ENCODE measurements at places on chromosomes 3 and 15.

GRCh38 chr3:114624571-114625181 lies 330.8 kb downstream of the TIGIT start:
- no peak for DNase-seq

DNA sequence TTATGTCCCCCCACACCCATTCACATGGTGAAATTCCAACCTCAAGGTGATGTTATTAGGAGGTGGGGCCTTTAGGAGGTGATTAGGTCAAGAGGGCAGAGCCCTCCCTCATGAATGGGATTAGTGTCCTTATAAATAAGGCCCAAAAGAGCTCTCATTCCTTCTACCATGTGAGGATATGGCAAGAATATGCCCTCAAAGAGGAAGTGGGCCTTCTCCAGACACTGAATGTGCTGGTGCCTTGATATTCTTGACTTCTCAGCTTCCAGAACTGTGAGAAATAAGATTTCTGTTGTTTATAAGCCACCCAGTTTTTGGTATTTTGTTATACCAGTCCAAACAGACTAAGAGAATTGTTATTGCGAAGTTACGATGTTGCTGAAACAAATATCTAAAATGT lies 94.4 kb downstream of the ANKRD28 start:
- no peak for DNase-seq

GRCh38 chr3:194407423-194407822 lies 8.4 kb upstream of the GP5 start:
- no peak for DNase-seq

DNA sequence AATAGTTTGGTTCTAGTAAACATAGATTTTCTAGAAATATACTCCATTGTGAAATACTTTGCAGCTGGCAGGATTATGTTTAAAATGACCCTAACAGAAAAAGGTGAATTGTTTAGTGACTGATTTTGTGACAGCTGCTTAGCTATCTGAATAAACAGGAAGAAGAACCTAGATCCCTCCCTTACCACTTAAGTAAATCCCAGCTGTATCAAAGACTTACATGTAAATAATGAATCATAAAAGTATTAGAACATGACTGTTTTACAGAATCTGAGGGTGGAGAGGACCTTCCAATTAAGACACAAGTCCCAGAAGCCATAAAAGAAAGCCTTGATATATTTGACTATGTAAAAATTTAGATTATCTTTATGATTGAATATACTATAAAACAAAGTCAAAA lies 15.9 kb downstream of the SLC49A4 start:
- DNase-seq: no peak

GRCh38 chr3:172044833-172045585 lies 5.6 kb downstream of the FNDC3B start:
- DNase-seq: no peak
